ENCODE measurements at places on chromosomes 11 and 22.

DNA sequence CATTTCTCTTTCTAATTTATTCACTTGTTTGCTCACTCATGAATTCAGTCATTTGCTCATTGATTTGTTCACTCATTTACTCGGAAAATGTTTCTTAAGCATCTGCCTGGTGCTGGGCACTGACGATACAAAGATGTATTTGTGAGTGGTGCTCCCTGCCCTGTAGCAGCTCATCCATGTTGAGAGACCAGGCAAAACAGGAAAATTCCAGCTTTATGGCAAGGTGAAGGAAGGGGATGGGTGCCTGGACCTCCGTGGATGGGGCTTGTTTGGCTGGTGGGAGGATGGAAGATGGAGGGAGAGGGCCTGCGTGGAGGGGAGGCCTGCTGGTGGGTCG, 53.1 kb downstream of the TBC1D22A start:
- no peak for DNase-seq

GRCh38 chr11:115368616-115369015, 135.6 kb downstream of the CADM1 start:
- DNase-seq = no peak

GRCh38 chr22:40685406-40685805, 6.1 kb downstream of the MCHR1 start:
- no peak for DNase-seq

GRCh38 chr22:46233231-46233630, 16.9 kb downstream of the CDPF1 start:
- DNase-seq = peak; percentile 85

DNA sequence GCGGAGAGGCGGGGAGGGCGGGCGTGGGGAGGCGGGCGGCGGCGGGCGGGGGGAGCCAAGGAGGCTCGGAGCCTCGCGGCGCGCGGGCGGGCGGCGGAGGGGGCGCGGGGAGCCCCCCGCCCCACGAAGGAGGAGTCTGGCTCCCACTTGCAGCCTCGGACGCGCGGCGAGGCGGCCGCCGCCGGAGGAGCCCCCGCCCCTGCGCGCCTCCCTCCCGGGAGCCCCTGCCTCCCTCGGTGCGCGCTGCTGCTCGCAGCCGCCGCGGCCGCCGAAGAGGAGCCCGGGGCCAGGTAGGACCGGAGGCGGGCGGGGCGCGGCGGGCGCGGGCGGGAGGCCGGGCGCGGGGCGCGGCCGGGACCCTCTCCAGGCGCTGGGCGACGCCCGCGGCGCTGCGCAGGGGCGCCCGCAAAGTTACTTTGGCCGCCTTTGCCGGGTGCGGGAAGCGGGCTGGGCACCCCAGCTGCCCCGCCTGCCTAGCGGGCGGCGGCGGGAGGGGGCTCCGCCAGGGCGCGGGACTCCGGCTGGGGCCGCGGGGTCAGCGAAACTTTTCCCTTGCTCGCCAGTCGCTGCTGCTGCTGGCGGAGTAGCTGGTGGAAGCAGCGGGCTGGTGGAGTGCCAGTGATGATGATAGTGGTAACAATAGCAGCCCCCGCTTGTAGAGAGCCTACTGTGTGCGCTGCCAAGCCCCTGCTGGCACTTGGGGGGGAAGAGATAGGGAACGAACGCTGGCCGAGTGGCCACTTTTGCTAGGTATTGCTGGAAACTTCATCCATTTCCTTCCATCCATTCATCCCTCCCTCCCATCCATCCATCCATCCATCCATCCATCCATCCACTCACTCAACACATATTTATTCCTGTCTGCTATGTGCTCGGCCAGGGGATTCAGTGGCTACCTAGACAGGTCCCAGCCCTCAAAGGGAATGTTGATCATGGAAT, at the start of gene MPPED1:
Gene MPPED1 (plus strand): TSS at position 146 of the 939 bp plus-strand sequence. CDS start 12,972 bp downstream, outside the sequence.
- no peak for DNase-seq

GRCh38 chr11:1840780-1841480, 2.1 kb downstream of the TNNI2 start:
- DNase-seq = peak; percentile 80

DNA sequence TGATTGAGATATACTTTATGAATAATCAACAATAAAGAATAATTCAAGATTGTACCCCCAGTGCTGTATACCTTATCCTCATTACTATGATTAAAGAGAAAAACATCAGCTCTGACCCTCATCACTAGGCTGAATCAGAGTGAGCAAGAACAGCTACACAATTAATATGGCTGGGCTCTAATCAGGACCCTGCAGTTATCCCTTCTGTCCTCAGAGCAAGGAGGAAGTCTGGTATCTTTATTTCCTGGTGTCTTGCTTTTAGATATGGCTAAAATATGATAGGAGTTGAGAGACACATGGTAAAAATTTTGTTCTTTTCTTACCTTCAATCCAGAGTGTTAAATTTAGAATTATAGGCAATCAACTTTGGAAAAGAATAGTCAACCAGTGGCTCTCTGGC, 28.6 kb upstream of the GAB2 start:
- no peak for DNase-seq

DNA sequence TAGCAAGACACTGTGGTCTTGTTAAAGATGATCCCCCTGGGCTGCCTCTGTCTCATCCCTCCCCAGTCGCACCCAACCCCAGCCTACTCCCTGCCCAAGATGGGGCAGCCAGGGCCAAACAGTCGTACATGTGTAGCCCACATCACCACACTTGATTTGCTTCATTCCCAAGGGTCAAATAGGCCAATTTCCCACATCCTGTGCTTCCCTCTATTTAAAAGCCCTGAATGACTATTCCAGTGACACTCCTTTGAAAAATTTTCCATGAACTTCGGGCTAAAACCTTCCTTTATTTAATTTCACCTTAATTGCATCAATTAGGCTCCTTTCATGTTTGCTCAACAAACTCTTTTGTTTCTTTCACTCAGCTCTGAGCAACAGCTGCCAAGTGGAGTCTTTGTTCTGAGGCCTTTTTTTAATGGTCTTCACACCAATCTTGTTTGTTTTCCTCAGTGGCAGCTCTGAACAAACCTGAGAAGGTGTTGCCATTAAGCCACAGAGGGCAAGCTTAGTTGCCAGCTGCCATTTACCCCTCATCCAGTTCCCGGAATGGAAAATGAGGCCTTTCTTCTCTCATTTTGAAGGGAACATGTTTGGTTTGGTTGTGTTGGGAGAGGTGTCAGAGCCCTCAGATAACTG, 126.9 kb downstream of the APIP start:
- DNase-seq = no peak

DNA sequence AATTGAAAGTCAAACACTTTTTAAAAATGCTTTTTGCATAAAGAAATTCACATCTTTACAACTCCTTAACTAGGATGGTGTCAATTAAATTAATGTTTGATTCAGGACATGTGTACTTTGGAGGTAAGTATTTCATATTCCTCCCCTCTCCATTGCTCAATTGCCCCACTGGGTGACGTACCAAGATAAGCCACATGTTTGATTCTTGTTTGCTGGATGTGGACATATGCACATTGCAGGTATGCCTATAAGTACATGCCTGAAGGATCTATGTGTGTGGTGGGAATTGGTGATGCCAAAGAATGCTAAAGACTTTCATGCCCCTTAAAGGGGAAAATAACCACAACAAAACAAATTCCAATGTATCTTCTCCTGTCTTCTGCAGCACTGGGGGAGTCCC, 5.8 kb downstream of the CD44 start:
- no peak for DNase-seq

Data from posterior cingulate gyrus (tissue), 11 donors.